ENCODE measurements at places on chromosomes 7 and 10.

- peak; percentile 68 for DNase-seq
Measured at GRCh38 chr10:128316925-128317324, 190.7 kb upstream of the MKI67 start.

- DNase-seq: no peak
Measured at GRCh38 chr10:33134011-33134751, 176.2 kb upstream of the ITGB1 start.

DNA sequence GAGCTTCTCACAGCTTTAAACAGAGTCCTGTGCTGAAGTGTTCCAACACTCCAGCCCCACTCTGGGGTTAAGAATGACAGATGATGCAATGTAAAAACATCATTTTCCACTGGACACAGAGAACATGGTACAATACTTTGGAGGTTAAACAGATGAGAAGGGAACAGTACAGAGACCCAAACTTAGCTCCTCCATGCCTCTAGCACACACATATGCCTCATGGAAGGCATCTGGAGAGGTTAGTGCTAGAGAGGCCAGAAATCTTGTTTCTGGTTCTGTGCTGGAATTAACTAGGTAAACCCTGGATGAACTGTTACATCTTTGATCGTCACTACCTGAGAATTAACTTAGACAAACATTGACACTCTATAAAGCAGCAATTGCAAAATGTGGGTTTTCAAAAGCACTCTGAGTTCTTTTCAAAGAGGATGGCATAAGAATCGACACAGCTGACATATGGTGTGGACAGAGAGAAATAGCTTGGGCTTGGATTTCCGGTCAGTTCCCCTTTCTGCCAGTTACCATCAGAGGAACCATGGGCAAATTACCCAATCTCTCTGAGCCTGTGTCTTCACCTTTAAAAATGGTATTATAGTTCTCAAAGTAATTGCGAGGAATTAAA is 81.9 kb downstream of the KCNMA1 start:
- DNase-seq: no peak

- peak; percentile 21 for DNase-seq
Measured at GRCh38 chr7:28311670-28312069, 100.6 kb upstream of the CREB5 start.

- no peak for DNase-seq
Measured at GRCh38 chr7:124879771-124880170, 49.9 kb downstream of the POT1 start.

DNA sequence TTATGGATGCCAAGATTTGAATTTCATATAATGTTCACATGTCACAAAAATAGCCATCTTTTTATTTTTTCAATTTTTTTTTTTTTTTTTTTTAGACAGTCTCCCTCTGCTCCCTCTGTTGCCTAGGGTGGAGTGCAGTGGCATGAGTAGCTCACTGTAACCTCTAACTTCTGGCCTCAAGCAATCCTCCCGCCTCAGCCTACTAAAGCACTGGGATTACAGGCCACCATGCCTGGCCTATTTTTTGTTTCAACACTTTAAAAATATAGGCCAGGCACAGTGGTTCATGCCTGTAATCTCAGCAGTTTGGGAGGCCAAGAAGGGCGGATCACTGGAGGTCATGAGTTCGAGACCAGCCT is 246.3 kb downstream of the SKIDA1 start:
- DNase-seq: peak; percentile 49

DNA sequence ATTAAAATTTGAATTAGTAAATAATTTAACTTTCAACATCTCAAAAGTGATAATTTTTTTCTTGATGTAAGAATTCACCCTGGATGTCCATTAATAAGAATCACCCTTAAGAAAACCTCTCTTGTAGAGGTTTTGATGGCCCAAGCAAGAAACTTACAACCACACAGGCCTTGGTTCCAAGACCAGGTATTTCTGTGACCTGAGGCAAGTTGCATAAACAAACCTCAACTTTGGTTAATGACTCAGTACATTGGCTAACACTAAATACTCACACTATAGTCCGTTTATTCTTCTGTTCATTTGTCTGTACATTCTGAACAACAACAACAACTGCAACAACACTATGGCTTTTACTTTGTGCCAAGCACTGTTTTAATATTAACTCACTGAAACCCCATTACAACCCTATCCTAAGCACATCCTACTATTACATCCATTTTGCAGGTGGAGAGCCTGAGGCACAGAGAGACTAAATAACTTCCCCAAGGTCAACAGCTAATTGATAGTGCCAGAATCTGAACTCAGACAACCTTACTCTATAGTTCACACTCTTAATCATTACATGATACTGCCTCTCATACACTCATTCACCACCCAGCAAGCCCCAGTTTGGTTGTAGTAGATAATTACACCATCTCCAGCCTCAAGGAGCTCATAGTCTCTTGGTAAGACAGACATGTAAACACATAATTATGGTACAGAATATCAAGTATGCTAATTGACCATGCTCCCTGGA is 6.6 kb downstream of the ANK3 start:
- DNase-seq: no peak

DNA sequence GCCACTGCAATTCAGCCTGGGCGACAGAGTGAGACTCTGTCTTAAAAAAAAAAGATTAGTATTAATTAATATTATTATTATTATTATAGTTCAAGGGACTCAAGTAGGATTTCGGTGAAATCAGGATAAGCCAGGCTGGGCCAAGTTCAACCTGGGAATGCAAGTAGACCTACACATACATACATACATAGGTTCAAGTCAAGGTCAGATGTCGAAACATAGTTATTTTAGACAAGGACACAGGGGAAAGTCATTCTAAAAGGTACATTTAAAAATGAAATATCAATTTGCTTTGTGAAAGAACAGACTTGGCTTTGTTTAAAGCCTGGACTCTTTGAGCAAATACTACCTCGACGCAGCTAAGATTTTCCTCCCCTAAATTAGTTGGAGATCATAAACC is 149.3 kb downstream of the RNF133 start:
- no peak for DNase-seq

GRCh38 chr7:69430384-69431021 is 167.8 kb upstream of the AUTS2 start:
- peak; percentile 13 for DNase-seq

GRCh38 chr7:100884736-100885439 is 4.6 kb downstream of the UFSP1 start:
- DNase-seq: no peak

- no peak for DNase-seq
Measured at GRCh38 chr10:11678074-11678793, 63.9 kb upstream of the ECHDC3 start.

GRCh38 chr7:128022631-128023532 is 8.4 kb downstream of the LRRC4 start:
- DNase-seq: peak; percentile 53

- no peak for DNase-seq
Measured at GRCh38 chr7:15433151-15433550, 128.7 kb downstream of the AGMO start.

DNA sequence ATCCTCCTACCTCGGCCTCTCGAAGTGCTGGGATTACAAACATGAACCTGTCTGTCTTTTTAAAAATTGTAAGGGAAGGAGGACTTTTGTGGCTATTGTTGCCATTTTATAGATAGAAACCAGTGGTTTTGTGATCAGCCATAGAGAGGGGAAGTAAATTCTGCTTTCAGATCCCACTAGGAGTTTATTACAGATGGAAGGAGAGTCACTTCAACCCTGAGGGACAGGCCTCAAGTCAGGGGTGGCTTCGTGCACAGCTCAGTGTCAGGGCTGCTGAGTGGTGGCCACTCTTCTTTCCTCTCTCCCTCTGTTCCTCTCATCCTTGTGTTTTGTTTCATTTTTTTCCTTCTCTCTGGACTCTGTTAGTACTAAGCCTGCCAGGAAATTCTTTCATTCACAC is 60.8 kb downstream of the OGDH start:
- DNase-seq: no peak

DNA sequence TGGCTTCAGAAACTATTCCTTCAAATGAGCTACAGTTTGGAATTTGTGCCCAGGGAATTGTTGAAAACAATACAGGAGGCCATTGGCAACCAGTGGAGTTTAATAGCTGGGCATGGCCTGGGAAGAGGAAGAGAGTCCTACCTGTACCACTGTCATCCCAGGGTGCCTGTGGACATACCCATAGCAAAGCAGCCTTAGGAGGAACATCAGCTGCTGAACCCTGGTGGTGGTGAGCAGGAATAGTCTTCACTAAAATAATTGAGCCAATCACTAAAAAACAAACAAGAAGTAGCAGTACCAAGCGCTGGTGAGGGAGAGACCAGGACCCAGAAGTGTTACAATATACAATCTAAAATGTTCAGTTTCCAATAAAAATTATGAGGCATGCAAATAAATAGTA is 14.5 kb downstream of the IGFBP1 start:
- no peak for DNase-seq

GRCh38 chr7:129650056-129650758 is 38.7 kb downstream of the NRF1 start:
- no peak for DNase-seq

- DNase-seq: no peak
Measured at GRCh38 chr7:8258166-8258565, 3.8 kb downstream of the ICA1 start.

DNA sequence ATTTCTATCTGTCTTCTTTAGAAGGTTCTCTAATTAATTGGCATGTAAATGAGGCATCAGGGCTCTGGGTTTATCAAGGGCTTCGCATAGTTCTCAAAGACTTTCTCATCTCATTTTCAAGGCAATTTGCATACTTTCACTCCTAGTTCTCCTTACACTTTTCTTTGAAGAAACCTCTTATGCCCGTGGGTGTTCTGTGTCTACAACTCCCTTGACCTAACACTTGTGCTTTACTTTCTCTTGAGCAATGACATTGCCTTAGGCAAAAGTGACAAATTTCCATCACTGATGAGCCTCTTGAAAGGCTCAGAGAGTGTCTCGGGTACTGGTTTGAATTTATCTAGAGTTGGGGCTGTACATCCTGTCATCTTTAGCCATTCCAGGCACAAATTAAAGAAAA is 74.7 kb upstream of the ITPRID1 start:
- peak; percentile 33 for DNase-seq

DNA sequence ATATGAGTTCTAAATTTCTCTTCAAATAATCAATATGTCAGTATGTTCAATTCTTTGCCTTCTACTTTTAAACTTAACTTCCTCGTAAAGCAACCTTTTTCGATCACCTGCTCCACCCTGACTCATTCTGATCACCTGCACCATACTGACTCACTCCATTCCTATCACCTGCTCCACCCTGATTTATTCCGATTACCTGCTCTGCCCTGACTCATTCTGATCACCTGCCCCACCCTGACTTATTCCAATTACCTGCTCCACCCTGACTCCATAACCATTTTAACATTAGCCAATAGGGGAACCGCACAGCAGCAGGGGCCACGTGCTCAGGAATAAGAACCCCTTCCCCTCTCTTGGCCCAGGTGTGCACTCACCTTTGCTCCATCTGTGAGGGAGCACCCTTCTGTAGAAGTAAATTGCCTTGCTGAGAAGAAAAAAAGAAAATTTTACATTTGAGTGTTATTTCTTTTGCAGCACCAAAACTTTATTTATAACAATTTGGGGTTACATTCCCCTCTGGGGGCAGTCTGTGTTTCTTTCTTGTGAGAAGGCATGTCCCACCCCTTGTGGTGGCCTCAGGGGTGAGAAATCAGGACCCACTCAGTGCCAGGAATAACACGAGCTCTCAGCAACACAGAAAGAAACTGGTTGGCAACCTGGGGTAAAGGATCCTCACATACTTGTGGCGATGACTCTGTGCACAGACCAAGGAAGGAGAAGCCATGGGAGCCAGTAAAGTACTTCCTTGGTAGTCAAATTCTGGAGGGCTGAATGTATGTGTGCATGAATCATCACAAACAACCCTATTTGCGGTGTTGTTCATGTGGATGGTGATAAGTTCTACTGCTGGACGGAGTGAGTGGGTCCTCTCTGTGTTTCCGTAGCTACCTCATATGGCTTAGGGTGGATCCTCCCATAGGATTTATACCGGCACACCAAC is 29.4 kb upstream of the PPP1R9A start:
- DNase-seq: peak; percentile 12

DNA sequence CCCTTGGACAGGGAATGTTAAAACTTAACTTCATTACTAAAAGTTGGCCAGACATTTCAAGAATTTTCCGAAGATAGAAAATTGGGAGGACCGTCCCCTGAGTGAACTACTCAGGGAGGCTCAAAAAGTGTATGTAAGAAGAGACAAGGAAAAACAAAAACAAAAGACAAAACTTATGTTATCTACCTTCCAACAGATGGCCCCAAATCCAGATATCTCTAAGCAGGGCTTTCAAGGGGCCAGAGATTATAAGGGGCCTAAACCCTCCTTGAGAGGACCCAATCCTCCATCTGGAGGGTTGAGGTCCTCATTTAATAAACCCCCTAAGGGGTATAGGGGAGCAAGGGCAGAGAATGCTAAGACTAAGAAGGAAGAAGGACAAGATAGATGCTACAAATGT is 203.6 kb downstream of the SH2D4B start:
- DNase-seq: no peak

GRCh38 chr10:79051766-79052165 is 17.0 kb upstream of the ZMIZ1 start:
- no peak for DNase-seq

DNA sequence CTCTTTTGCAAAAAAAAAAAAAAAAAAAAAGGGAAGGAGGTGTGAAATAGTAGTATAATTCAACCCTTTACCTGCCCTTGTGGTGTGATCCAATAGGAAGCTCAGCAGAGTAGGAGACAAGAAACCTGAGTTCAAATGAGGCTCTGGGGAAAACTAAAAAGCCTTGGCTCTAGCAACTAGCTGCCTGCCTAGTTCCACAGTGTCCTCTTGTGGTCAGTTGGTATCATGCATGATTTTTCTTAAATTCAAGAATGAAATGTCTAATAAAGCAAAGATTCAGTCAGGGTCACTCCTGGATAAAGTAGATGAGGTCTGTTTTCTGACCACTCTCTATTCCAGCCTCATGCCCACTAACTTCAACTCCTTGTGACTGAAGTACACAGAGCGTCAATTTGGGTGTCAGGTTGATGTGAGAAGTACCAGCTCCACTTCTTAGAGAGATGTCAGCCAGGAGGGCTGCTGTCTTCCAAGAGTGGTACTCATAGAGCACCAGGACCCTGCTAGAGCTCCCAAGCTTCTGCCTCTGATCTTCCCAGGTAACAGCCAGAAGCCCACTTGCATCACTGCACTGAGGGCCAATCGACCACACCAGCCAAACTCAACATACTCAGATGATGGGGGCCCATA is 10.5 kb downstream of the LSM5 start:
- peak; percentile 63 for DNase-seq

DNA sequence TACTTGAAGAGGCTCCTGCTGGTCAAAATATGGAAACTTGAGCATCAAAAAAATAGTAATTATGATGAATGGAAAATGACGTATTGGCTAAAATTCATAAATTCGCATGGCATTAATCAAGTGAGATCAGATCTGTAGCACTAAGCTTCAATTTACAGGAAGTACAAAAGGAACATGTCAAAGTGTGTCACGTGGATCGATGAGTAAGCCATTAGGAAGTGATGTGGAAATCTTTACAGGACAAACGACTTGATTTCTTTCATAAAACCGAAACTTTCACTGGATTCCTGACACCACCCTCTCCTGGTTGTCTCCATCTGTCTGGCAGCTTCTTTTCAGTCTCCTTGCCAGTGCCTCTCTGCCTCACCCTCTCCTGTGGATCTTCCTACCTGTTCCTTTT is 25.8 kb downstream of the AKR1C8 start:
- DNase-seq: no peak

- no peak for DNase-seq
Measured at GRCh38 chr10:110634527-110635209, 9.5 kb upstream of the RBM20 start.
